ENCODE measurements at places on chromosomes 3 and 15.

DNA sequence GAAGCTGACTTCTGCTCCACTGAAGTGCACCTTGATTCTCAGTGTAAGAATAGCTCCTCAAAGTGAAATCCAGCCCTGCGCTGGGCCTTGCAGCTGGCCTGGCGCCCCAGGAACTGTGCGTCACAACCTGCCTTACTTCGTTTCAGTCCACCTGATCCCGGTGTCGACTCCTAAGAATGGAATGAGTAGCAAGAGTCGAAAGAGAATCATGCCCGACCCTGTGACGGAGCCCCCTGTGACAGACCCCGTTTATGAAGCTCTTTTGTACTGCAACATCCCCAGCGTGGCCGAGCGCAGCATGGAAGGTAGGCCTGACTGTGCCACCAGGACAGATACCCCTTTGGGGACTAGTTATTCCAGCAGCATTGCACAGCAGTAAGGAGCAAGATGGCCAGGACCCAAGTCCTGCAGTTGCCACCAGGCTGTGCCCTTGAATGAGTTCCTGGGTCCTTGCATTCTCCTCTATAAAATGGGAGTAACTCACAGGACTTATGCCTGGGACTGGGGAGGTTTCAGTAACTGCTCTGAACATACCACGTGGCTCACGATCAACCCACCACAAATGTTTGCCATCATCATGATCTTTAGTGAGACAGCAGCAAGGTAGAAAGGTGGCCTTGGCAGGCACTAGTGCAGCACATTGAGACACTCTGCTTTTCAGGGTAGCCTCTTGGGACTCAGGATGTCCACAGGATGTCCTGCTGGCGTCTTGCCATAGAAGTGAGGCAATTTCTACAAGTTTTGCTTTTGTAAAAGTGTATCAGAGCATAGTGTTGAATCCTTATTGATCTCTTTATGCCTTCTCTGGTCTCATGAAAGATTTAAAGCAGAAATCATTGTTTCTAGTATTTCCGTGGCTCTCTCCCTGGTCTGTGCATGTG, 46.8 kb downstream of the PXYLP1 start:
- no peak for DNase-seq

DNA sequence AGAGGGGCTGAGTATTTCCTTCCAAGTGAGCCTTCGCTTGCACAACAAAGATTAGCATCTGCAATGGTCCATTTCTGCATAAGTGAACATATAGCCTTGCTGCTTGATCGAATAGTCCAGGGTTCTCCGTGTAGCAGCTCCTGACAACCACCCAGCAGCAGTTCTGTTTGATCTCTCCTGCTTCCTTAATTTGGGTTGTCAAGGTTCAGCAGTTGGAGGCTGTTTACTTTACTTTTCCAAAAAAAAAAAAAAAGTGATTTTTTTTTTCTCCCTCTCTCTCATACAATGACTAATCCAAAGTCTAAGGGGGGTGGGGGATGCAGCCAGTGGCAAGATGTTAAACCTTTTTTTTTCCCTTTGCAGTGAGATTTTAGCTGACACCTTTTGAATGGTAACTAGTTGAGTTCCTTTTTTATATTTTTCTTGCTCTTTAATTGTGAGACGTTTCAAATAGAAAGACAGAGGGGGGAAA, 3.6 kb downstream of the FOXP1 start:
- DNase-seq = no peak

DNA sequence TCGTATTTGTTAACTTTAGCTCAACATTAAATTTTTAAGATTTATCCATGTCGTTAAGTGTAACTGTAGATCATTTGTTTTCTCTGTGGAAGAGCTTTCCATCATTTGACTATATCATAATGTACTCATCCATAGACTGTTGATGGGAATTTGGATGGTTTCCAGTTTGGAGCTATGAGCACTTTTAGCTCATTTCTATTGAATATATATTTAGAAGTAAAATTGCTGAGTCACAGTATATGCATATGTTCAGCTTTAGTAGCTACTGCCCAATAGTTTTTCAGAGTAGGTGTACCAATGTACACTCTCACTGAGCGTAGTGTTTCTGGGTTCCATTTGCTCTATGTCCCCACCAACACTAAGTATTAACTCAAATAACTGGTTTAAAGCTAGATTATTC, 263.0 kb downstream of the ULK4 start:
- DNase-seq = no peak

DNA sequence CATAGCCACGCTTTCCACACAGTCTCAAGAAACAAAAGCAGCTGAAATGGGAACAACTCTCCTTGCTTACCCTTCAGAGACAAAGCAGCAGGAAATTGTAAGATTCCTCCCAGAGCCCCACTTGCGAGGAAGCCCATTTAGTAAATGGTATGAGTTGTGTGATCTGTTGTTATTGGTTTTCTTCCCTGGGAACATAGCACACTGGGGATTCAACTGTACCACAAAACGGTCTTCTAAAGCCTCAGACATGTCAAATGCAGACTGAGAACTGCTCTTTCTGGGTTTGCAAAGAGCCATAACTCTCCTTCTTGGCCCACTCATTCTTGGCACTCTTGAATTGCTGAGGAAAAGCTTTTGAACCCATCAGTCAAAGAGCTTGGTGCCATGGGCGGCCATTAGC, 101.0 kb upstream of the COL8A1 start:
- no peak for DNase-seq

DNA sequence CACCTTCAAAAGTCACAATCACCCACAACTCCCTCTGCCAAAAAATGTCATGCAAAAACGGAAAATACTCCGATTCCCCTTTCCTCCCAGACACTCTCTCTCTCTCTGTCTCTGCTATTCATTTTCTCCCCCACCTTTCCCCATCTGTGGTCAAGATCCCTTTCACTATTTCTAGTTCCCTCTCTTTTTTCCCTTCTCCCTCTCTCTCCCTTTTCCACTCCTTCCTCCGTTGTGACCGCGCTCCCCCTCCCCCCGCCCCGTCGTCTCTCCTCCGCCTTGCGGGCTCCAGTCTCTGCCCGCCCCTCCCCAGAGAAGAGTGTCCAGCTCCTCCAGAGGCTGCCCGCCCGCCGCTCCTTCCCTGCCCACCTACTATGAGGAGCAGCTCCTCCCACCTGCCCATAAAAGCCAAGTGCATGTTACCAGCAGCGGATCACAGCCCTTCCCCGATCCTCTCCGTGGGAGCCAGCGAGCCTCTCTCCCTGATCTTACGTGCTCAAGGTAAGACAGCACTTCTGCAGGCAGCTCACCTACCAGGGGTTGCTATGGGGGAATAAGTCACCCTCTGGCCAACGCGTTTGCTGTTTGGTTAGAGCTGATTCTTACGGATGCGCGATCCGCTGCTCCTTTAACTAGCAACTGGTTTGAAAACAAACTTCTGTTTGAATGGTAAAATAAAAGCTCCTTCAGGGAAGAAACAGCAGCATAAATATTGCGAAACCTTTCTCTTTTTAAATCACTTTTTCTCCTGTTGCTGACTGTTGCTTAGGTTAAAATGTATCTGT, at the start of gene COL8A1:
COL8A1 (plus strand) TSS at position 428 of the 782 bp plus-strand sequence. CDS start 152,089 bp downstream, outside the sequence.
- DNase-seq = no peak

DNA sequence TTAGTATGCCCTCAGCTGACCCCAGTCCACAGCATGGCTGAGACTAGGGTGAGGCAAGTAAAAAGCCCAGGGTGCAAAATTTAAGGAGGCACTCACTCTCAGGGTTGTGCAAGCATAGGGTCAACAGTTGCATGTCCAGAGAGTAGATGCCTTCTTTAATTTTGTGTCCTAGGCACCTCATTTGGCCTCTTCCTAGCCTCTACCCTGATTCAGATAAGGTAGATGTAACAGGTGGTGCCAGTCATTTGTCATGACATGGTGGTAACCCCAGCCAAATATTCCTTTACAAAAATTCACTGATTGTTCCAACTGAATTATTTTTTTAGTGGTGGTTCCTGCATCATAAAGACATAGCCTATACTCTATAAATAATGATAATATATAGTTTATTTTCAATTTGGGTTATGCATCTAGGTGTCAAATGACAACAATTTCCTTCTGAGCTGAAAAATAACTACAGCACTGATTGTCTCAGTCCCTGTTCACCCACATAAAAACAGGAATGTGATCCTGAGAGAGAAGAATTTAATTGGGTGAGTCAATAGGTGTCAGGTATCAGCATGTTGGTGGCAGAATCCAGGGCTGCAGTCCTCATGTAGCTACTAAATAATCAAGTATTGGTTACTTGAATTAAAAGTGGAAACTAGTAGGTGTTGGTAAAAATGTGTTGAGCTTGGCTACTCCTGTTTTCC, 44.2 kb upstream of the TIPARP start:
- no peak for DNase-seq

DNA sequence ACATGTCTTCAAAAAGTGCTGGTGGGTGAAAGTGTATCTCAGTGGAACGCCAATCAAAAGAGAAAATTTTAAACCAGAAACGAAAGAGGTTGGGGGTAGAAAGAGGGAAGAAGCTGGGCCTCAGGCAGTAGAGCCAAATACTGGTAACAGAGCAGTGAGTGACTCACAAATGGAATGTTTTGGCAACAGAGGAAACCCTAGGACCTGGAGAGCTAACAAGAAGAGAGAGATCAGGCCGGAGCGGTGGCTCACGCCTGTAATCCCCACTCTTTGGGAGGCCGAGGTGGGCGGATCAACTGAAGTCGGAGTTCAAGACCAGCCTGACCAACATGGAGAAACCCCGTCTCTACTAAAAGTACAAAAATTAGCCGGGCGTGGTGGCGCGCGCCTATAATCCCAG, 450.8 kb upstream of the NAALADL2 start:
- no peak for DNase-seq

All from anterior cingulate cortex (tissue), 58 donors.